ENCODE measurements at places on chromosomes 11 and 22.

GRCh38 chr22:29197096-29197495 is 8.6 kb upstream of the EMID1 start:
- no peak for DNase-seq

GRCh38 chr11:71268706-71269321 is 16.4 kb upstream of the SHANK2 start:
- DNase-seq: no peak

DNA sequence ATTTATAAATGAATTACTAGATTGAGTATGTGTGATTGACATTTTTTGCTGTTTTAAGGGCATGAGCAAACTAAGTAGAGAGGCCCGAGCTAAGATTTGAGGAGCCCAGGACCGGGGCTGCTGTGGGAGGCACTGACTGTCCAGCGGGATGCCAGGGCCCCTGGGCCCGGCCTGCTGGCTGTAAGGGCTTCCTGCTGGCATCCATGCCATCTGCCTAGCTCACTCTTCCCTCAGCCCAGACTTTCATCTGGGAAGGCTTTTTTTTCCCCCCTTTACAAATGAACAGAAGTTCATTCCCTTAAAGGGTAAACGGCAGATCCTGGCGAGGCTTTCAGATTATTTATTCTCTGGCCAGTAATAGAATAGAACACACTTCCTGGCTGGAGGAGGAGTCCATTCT is 16.0 kb upstream of the TP53I11 start:
- DNase-seq: no peak

GRCh38 chr11:94183886-94184264 is 55.2 kb downstream of the PANX1 start:
- DNase-seq: peak; percentile 24

- DNase-seq: no peak
Measured at GRCh38 chr11:108973402-108974162, 308.7 kb downstream of the DDX10 start.

DNA sequence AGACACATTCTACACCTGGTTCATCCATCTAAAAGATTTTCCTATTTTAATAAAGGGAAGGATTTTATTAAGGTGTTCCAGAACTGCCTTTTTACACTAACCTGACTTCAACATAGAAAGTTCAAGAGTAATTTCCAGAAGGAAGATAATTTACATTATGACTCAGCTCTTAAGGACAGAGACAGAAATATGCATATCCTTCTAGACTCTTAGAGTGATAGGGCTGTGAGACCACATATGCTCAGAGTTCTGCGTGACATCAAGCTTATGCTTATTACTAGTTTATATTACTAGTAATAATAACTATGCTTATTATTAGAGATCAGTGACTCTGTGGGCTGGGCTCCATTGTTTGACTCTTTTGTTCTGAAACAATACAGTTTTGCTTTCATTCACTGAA is 4.6 kb downstream of the PDGFD start:
- DNase-seq: no peak

DNA sequence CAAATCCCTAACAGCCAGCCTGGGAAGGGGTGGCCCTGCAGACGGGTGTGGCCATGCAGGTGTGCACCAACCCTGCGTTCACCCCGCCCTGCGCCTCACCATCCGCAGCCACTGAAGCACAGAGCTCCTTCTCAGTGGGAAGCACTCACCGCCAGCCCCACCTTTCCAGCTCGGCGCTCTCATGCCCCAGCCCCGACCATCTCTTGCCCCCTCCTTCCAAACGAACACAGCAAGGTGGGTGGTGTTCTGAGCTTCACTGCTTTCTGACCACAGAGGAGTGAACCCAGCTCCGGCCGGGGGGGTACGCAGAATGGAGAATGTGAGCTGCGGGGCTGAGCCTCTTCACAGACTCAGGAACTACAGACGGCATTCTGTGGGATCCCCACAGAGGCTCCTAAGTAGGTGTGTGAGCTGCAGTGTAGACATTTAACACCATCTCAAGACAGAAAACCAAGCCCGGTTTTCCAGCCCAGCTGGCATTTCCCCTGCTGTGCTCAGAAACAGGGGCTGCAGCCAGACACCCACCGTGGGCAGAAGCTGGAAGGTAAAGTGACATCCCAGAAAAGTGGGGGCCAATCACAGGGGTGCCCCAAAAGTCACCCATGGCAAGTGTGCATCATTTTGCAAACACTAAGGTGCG is 88.4 kb upstream of the RTL6 start:
- DNase-seq: no peak

DNA sequence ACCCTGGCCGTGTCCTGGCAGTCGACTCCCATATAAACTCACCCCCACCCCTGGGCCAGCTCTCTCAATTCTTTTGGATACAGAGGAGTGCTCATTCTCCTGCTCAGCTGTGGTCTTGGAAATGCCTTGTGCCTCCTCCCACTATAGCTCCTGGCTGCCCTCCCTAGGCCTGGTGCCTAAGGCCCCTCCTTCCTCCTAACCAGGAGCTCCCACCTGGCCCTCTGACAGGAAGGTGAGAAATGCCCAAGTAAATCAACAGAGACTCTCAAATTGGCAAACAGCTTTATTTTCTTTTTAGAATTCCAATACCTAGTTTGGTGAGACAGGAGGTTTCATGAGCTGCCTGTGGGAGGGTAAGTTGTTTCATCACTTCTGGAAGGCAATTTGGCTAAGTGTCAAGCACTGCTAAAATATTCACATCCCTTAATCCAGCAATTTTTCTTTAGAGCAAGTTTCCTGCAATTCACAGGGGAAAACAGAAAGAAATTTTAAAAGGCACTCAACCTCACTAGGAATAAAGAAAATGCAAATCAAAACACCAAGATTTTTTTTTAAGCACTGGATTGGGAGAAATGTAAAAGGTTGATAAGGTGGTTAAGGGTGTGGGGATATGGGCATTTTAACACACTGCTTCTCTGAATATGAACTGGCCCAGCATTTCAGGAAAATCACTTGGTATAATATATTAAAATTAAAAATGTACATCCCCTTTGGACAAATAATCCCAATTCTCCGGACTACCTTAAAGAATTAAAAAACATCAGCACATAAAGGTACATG is 209.7 kb upstream of the ARHGAP20 start:
- DNase-seq: no peak

DNA sequence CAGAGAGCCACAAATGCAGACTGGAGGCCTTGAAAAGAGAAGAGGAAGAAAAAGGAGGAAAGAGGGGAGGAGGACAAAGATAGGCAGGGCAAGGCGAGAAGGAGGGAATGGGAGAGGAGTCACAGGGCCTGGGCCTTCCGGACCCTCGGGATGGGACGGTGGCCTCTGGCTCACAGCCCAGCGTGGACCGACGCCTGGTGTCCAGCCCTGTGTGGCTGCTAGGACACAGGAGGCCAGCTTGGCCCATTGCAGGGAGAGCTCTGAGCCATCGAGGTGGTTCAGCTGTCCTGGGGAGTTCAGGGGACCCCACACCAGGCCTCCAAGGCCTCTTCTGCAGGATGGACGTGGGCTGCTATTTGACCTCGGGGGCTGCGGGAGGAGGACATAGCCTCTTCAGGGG is 9.4 kb downstream of the MYO7A start:
- no peak for DNase-seq

- DNase-seq: no peak
Measured at GRCh38 chr22:26389125-26389524, 39.9 kb upstream of the ASPHD2 start.

GRCh38 chr22:44936201-44936600 is 73.6 kb downstream of the PHF21B start:
- no peak for DNase-seq

- peak; percentile 88 for DNase-seq
Measured at GRCh38 chr11:118610773-118611432, 3.5 kb downstream of the PHLDB1 start.

- no peak for DNase-seq
Measured at GRCh38 chr11:71933141-71933933, 4.5 kb downstream of the RNF121 start.

GRCh38 chr11:134908583-134908982 is 496.5 kb upstream of the B3GAT1 start:
- DNase-seq: no peak
